Left lung (tissue), 14 donors: ENCODE measurements at places on chromosomes 3 and 15. TPM values are rescaled to one million over a fixed set of nuclear protein-coding genes. Genes with fewer than 3 reads are reported as not detected.

OXTR gene
- polyA plus RNA-seq, result 1.5 TPM

KNG1 gene
- polyA plus RNA-seq, result 0.47 TPM

CFAP44 gene
- 24.8 TPM for polyA plus RNA-seq

UBAP1L gene
- 12.2 TPM for polyA plus RNA-seq

CGNL1 gene
- 26.5 TPM for polyA plus RNA-seq

MNS1 gene
- 17.3 TPM for polyA plus RNA-seq

GRCh38 chr3:62046326-62046725 lies 327.0 kb downstream of the FEZF2 start:
- no peak for DNase-seq

DNA sequence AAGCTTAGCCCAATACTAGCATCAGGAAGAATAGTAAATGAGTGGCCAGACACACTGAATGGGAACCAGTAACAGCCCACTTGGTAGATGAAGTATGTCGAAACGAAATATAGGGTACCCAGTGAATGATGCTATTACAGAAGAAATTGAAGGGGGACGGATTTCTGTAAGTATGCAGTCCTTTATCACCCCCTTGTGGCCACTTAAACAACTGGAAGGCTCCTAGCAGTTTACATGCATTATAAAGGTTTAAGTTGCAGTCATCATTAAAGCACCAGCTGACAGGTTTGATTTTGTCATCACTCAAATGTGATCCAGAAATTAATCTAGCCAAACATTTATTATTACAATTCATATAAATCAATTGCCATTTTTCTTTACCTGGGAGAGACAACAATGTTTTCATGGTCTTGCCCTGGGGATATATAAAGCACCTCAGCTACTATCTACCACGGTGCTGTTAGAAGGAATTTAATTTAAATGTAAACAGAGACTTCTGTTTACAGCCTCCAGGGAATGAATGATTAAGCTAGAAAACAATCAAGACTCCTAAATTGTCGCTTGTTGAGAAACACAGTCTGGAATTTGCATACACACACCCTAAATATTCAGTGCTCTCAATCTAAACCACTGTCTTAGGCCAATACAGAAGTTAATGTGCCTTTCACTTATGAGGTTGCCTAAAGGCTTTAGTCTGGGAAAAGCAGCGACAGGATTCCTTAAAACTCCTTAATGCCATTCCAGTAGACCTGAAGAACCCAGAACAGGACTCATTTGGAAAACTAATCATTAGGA lies 7.8 kb downstream of the EIF1B start:
- DNase-seq, result peak; percentile 57

DNA sequence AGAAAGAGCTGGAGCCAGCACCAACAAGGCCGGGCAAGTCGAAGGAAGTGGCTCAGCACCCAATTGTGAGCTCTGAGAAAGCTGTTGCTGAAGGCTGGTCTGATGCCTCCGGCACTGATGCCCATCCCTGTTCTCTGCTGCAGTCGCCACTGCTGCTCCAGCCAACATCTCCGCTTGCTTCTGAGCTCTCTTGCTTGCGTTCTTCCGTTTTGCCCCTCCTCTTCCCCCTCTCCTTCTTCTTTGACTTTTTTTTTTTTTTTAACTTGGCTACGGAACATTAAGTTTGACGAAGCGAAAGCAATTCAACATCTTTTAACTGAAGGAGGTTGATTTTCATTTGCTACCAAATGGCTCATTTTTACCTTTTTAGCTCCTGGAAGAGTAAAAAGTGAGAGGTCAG lies 442.9 kb downstream of the MCTP2 start:
- DNase-seq, result no peak

DNA sequence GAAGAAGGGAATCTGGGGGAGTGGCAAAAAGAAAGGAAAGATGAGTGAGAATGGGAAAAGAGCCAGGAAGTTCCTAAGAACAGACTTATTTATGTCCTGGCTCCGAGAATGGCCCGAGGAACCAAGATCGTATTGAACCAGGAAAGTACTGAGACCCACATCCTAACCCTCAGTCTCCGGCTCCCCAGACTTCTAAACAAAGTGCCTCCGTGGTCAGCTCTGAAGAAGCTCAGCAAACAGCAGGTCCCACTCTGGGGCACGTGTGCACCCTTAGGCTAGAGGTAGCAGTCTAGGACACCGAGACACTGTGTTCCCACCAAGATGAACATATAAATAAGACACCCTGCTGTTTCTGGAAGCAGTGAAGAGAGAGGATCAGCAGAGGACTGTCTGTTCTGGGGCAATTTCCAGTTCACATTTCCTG lies 307.4 kb downstream of the NTRK3 start:
- peak; percentile 28 for DNase-seq

- no peak for DNase-seq
Measured at GRCh38 chr3:124607163-124607562, 123.1 kb upstream of the UMPS start.

- no peak for DNase-seq
Measured at GRCh38 chr15:89964232-89964954, 36.7 kb upstream of the ZNF710 start.

GRCh38 chr3:100043271-100043670 lies 71.0 kb downstream of the FILIP1L start:
- no peak for DNase-seq

- no peak for DNase-seq
Measured at GRCh38 chr3:156599089-156599874, 44.4 kb upstream of the SSR3 start.

GRCh38 chr3:147412917-147413685 lies 3.9 kb downstream of the ZIC1 start:
- DNase-seq, result no peak

GRCh38 chr3:184733971-184734608 lies 22.2 kb upstream of the MAGEF1 start:
- no peak for DNase-seq

DNA sequence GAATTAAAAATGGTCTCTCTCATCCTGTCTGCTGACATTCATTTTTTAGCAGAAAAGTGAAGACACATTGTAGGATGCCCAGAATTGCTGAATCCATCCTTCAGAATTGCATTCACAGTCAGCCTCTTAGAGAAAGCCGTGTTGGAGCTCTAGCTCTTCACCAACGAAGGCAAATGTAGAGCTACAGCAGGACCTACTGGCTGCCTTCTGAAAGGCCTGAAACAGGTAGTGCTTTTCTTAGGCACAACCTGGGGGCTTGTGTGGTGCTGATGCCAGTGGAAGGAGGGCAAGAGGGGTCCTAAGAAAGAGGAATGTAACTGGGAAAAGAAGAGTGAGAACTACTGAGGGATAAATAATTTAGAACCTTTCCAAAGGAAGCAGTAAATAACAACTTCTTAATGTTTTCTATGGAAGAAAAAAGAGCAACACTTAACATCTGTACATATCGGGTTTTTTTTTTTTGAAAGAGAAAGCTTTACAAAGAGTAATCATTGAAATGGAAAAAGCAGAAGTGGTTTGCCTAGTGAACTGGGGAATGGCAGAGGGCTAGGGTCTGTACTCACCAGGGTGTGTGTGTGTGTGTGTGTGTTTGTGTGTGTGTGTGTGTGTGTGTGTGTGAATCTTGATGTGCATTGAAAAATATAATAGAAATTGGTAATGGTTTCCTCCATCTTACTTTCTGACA lies 297.8 kb downstream of the SATB1 start:
- DNase-seq, result no peak

GRCh38 chr3:43966126-43966525 lies 275.4 kb downstream of the ABHD5 start:
- no peak for DNase-seq

GRCh38 chr3:195246581-195246995 lies 24.4 kb downstream of the XXYLT1 start:
- no peak for DNase-seq

DNA sequence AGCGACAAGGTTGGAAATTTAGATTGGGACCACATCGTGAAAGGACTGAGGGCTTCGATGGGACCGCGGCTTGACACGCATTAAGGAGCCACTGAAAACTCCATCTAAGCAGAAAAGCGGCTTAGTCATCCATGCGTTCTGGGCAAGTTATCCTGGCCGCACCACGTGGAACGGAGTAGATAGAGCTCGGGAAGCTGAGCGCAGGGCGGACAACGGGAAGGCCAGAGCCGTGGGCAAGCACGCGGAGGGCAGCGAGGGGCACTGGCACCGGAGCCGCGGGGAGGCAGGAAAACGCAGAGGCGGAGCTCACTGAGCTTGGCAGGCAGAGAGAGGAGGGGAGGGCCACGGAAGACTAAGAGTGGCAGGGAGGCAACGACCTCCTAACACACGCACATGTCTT lies 61.3 kb upstream of the VGLL4 start:
- no peak for DNase-seq

DNA sequence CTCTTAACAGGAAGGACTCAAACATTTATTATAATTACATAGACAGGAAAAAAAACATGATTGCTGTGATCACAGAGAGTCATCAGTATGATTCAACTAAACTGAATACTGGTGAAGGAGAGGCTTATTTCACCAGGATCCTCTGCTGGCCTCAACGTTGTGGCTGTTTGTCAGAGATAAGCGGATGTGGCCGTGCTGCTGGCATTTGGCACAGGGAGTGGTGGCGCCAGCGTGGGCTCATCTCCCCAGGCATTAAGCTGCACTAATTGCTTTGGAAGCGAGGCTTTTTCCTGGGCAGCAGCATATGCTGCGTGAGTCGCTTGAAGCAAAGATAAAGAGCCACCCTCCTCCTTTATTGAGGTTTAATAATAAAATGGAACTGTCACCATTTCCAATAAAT lies 306.7 kb downstream of the LRTM1 start:
- no peak for DNase-seq

DNA sequence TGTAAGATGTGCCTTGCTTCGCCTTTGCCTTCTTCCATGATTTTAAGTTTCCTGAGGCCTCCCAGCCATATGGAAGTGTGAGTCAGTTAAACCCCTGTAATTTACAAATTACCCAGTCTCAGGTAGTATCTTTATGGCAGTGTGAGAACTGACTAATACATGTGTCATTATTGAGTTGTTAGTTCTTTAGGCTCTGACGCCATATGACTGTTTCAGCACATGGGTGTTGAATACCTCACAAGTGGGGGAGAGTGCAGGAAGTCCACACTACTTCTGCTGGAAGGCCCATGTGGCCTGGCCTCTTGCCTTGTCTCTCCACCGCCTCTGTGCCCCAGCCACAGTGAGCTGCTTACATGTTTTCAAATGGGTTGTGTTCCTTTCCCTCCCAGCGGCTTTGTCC lies 28.5 kb downstream of the MFSD1 start:
- no peak for DNase-seq
